Right forelimb (tissue), 1 donor: ENCODE measurements at places on chromosomes 3 and 15.

GRCh38 chr3:148880681-148881080 lies 15.6 kb downstream of the CPA3 start:
- no peak for DNase-seq

DNA sequence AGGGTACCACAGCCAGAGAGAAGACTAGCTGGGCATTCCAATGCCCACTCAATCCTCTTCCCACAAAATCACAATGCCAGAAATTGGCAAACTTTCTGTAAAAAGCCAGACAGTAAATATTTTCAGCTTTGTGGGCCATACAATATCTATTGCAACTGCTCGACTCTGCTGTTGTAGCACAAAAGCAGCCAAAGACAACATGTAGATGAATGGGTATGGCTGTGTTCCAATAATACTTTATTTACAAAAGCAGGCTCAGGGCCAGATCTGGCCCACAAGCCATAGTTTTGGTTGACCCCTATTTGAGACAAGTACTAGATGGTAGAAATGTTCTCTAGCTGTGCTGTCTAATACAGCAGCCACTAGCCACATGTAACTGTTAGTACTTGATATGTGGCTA lies 330.9 kb downstream of the ERC2 start:
- DNase-seq: no peak

GRCh38 chr3:149536429-149536828 lies 61.9 kb downstream of the TM4SF4 start:
- peak; percentile 75 for DNase-seq

DNA sequence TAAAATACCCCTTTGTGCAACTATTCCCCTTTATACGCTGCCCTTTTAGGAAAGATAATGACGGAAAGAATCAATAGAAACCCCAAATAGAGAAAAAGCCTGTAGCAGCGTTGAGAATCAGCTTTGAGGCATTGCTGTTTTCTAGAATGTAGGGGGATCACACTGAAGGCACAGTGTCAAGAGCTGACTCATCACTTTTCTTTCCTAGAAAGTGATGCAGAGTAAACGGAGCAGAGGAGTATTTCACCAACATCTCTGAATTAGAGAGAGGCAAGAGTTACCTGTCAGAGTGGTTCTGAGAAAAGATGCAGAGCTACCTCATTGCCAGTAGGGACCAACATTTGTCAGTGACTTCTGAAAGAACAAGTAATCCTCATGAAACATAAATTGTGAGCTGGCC lies 269.8 kb upstream of the TMC3 start:
- DNase-seq: no peak

- DNase-seq: peak; percentile 2
Measured at GRCh38 chr15:73965758-73966113, 26.4 kb downstream of the STOML1 start.

- DNase-seq: no peak
Measured at GRCh38 chr15:64247906-64248541, 85.2 kb upstream of the PPIB start.

DNA sequence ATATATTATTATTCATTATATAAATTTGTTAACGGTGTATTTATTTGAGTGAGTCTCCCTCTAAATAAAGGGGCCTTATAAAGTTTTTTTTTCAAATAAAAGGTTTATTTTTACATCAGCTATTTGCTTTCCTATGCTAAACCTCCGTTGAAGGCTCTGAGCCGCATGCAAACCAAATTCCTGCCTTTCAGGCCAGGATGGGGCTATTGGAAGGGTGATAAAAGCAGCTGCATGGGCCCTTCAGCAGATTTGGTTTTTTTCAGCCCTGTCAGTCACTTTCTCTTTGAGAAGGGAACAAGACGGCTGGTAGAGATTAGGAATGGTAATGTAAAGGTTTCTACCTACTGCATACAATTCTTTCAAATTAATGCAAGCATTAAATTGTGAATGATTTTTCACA lies 244.2 kb downstream of the WNT5A start:
- DNase-seq: no peak

DNA sequence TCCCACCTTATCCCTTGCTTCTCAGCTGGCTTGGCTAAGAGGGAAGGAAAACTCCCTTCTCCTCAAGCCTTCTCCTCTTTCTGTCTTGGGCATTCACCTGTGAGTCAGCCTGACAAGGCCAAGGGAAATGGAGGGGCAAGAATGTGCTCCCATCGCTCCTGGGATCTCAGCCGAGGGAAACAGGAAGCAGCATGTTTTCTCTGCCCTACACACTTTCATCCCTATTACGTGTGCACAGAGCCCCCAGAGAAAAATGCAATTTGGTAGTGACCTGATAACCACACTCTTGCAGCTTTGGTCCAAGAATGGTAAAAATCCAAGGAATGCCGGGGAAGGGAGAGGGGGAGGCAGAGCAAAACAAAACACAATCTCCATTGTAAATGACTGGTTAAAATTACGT lies 32.9 kb upstream of the MTMR10 start:
- DNase-seq: no peak

DNA sequence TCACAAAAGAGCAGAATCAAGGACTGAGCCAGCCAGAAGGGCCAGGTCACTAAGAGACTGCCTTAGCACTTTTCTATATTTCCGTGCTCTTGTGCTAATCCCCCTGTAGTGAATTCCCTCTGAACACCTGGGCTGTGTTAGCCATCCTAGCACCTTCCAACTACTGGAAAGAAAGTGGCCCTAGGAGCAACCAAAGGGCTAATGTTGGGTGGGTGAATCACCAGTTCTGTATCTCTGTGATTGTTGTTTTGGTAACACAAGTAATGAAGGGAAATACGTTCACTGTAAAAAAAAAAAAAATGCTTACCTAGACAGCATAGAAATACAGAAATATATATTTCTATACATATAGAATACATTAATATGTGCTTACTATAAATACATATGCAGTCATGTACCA lies 43.9 kb downstream of the PXYLP1 start:
- DNase-seq: no peak

DNA sequence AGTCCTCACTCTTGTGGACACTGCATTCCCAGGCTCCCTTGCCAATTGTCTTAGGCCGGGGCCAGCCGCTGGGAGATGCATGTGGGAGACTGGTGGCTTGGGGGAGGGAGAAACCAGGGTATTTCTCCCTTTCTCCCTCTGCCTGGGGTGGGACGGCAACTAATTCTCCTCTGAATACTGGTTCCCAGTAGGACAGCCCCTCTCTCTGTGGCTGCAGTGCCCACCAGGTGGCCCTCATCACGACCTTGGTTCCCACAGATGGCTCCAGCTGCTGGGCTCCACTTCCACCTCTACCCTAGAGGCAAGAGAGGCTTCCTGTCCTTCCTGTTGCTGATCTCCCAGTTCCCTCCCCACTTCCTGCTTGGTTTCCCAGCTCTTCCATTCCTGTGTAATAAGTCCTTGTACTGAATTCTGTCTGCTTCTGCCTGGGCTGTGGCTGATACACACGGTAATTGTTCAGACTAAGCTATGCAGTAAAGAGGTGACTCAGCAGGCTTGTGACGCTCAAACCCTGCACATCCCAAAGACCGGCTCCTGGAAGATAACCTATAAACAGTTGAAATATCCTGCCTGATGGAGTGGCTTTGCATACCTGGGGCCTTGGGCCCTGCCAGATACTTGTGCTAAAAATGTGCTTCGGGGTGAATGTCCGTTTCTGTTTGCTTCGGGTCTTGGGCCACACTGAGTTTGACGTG lies 20.4 kb upstream of the COPG1 start:
- DNase-seq: no peak

DNA sequence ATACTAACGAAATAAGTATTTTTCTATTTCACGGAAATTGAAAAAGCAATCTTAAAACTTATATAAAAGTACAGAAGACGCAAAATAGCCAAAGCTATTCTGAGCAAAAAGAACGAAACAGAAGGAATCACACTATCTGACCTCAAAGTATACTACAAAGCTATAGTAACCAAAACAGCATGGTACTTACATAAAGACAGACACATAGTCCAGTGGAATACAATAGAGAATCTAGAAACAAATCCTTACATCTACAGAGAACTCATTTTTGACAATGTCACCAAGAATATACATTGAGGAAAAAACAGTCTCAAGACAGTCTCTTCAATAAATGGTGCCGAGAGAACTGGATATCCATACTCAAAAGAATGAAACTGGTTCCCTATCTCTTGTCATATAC lies 246.0 kb downstream of the ISL2 start:
- DNase-seq: no peak

GRCh38 chr3:157914882-157915281 lies 191.3 kb downstream of the SHOX2 start:
- no peak for DNase-seq

GRCh38 chr3:62597491-62597890 lies 224.1 kb upstream of the FEZF2 start:
- DNase-seq: no peak

- no peak for DNase-seq
Measured at GRCh38 chr3:124201226-124201625, 209.3 kb upstream of the ROPN1 start.

- DNase-seq: no peak
Measured at GRCh38 chr3:172138792-172139507, 99.6 kb downstream of the FNDC3B start.

DNA sequence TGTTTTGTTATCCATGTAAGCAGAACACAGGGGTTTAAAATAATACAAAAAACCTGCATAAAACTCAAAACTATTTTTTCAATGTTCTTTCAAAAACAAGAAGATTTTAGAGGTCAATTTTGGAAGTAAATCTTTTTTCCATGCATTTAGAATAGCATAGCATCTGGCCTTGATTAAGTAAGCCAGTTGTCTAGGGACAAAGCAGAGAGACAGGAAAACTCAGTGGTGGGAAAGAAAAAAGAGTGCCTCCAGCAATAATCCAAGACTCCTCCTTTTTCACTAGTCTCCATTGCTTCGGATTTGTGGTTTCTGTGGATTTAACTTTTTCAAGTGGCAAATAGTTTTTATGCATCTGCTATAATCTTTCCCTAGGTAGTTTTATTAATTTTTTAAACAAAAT lies 88.9 kb downstream of the SUCNR1 start:
- DNase-seq: no peak

DNA sequence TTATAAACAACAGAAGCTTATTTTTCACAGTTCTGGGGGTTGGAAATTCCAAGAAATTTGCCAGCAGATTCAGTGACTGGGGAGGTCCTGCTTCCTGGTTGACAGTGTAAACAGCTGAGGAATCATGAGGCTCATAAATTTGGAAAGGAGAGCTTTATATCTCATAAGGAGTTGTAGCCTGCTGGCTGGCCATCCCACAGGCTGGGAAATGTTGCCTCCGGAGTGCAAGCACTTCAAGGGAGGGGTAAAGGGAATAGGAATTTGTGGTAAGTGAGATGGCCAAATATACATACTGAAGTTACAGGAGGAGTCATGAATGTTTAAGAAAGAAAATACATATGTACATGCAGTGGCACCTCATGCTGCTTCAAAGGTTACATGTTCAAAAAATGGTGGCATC lies 217.2 kb upstream of the CBLB start:
- DNase-seq: no peak

DNA sequence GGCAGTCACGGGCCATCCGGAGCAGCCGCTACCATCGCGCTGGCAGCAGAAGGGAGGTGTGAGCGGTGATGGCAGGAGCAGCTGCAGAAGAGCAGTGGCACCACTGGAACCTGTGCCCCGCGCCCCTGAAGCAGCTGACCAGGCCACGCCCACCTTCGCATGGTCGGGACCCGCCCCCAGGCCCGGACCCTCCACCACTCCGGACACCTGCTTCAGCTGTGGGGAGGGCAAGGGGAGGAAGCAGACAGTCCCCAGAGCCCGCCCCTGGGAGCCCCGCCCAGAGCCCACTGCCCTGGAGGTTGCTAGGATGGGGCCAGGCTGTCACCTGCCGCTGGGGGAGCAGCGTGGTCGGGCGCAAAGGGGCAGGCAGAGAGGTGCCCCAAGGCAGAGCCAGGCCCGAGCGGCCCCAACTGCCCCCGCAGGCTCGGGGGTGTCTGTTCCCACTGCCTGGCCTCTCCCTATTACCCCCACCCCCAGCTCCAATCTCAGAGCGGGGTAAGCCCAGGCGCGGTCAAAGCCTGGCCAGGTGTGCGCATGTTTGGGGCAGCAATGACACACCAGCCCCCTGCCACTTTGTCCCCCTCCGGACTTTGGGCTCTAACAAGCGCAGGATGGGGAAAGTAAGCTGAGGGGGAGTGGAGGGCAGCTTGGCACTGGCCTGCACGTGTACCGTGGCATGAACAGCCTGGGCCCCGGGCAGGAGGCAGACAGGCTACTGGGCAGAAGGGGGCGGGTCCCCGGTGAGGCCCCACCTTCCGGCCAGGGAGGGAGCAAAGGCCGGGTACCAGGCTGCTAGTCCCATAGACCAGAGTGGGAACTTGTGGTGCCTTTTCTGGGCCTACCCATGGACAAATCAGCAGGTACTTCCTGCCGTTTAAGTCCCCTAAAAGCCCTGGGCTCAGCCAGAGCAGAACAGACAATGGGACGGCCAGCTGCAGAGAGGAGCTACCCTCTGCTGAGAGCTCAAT lies 8.7 kb downstream of the SPCS1 start:
- no peak for DNase-seq

GRCh38 chr3:133644768-133645167 lies 17.0 kb downstream of the TOPBP1 start:
- no peak for DNase-seq

DNA sequence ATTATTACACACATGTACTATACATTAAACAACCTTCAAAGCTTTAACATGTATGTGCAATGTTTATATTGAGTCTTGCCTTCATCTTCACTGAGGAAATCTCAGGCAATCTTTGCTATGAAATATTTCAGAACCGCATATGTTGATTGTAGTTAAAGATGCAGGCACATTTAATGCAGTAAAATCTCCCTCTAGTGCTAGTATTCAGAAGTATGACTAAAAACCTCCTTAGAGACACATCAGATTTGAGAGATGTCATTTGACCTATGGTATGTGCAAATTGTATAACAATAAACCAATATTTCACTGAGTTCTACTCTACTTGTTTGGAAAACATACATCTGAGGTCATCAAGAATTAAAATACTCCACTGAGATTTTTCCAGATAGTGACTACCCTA lies 123.8 kb upstream of the C15orf61 start:
- no peak for DNase-seq

GRCh38 chr15:31256378-31257265 lies 70.0 kb upstream of the KLF13 start:
- peak; percentile 34 for DNase-seq
